ENCODE measurements at places on chromosomes 5 and 9.

DNA sequence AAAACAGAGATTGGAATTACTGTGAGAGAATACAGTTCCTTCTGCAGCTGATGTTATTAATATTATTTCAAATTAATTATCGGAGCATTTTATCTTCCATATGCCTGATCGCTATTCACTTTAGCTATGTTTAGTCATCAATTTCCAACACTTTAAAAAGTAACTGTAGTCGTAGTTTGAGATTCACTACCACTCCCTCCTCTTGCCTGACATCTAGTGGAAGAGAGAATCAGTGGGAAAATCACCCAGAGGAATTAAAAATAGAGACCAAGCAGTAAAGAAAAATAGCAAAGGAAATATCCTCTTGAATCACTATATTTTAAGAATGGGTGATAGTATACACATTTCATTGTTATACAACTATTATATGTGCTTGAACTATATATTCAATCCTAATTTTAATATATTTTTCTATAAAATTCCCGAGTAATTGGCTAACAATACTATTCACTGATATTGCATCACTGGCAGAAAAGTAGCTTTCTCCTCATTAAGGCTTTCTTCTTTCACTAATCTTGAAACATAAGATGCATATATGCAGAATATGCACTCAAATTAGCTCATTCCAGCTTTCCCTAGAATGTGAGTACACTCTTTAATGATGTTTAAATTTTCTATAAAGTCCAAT, 708.7 kb downstream of the CDH9 start:
- DNase-seq, result no peak
- no peaks in the 10 kb centered on the region for H3K27me3 ChIP-seq
- H3K36me3 ChIP-seq, result no peaks in the 10 kb centered on the region
- H3K27ac ChIP-seq, result no peak overlapping the region
- H3K4me3 ChIP-seq, result no peak overlapping the region

DNA sequence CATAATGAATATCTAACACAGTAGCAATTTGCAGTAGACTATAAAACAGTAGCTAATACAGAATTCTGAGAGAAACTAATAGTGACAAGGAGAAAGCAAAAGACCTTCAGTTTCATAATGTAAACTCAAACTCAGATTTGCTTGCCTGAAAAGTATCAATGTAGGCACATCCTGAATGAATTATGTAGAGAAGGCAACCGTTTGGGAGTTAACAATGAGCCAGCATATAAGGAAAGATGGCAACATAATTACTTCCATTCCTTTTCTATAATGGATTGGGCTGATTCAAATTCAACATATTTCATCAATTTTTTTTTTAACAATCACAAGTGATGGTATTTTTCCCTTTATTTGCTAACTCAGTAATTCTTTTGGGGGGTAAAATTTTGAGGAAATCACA, 261.6 kb downstream of the SEMA5A start:
- H3K27me3 ChIP-seq, result no peaks in the 10 kb centered on the region
- H3K27ac ChIP-seq, result no peak overlapping the region
- H3K36me3 ChIP-seq, result no peaks in the 10 kb centered on the region
- no peak for DNase-seq
- H3K4me3 ChIP-seq, result no peak overlapping the region

DNA sequence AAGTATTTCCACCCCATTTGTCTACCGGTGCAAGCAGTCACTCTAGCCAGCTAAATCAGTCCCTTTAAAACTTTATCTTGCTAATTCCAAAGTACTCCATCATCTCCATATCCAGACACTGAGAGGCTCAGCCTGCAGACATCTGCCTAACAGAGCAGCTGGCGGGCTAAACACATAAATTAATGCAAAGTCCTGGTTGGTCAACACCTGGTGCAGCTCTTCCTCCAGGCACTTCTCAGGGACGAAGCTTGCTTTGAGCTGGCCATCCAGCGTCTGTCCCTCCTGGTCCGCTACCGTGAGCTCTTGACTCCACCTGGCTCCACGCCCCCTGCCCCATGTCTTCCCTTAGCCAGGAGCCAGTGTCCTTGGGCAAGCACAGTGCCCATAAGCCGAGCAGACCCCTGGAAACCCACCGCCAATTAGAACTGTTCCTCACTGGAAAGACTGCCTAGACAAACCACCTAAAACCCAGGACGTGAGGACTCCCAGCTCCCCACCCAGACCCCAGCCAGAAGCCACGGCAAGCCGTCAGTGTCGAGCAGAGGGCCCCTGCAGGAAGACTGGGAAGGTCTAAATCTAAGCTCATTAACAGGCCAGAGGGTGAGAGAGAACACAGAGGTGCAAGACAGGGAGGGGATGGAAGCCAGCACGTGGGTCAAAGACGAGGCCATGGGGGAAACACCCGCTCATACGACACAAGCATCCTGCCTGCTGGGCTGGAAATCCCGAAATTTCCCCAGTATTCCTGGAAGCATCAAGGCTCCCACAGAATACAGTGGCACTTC, 120.0 kb downstream of the COL23A1 start:
- H3K4me1 ChIP-seq, result no peaks in the 10 kb centered on the region
- no peak overlapping the region for H3K4me3 ChIP-seq
- H3K27me3 ChIP-seq, result no peaks in the 10 kb centered on the region
- no peak for DNase-seq
- H3K27ac ChIP-seq, result no peak overlapping the region

DNA sequence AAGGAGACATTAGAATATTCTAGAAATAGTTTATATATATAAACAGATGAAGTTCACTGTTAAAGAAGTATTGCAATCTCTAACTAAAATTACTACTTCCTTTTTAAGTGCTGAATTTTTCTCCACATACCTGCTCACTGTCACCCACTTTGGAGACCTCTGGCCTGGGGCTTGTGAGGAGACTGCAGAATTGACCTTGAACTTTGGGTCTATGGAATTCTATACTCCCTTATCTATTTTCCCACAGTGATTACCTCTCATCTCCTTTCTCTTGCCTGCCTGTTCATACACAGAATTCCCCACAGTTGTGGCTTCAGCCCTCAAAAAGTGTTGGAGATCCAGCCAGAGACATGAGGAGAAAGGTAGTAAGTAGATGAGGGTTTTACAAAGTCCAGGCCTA, 45.4 kb downstream of the LARP1 start:
- no peak for DNase-seq
- no peaks in the 10 kb centered on the region for H3K4me1 ChIP-seq
- H3K4me3 ChIP-seq, result no peak overlapping the region
- peaks cover 12% of the 10 kb centered on the region for H3K36me3 ChIP-seq
- H3K27ac ChIP-seq, result no peak overlapping the region
- no peaks in the 10 kb centered on the region for H3K27me3 ChIP-seq

DNA sequence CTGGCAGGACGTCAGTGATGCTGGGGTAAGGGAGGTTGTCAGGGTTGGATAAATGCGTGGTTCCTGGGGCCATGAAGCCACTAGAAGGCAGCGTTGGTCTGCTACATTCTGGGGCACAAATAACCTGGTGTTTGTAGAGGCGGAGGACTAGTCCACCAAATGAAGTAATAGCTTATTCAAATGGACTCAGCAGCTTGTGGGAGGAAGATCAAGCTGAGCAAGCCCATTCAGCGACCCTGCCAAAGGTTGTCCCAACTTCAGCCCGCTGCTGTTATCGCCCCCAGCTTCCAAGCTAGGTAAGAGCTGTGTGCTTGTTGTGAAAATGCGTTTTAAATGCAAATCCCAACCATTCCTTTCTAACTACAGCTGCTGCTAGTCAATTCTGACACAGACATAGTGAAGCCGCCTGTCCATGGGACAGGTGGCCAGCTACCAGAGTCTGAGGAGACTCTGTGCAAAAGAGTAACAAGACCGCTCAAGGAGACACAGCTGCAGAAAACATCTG, 7.6 kb upstream of the FAM240B start:
- no peak overlapping the region for H3K4me3 ChIP-seq
- H3K4me1 ChIP-seq, result no peaks in the 10 kb centered on the region
- H3K36me3 ChIP-seq, result no peaks in the 10 kb centered on the region

Measured in B cell (primary cell).